ENCODE measurements at places on chromosomes 3 and 15.

DNA sequence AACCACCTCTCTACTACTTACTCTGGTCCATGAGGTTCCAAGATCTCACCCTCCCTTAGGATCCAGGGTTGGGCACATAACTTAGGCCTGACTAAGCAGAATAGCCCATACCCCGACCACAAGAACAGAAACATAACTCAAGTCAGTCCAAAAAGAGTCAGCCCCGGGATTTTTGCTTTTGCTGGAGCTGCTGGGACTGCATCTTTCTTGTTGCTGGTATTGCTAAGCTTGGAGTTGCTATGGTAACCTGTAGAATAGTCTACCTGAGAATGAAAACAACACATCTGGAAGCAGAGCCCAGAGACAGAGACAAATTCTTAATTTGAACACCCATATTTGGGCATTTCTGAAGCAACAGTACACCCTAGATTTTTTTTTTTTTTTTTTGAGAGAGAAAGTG, 6.5 kb downstream of the RUBCN start:
- DNase-seq: no peak

DNA sequence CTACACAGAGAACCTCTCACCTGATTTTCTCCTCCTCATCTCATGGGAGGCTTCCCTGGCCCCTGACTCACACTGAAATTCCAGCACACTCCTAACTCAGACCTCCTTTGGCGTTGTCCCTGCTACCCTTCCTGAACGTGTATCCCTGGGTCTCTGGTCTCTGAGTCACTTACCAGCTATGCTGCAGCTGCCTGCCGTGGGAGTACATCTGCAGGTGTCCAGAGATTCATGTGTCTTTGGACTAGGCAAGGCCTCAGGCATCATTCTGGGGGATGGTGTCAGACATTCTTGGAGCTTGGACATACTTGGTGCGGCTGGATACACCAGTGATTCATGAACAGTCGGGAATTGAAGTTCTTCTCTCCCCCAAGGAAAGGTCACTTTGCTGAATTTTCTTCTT, 148.8 kb upstream of the TRIM42 start:
- no peak for DNase-seq

DNA sequence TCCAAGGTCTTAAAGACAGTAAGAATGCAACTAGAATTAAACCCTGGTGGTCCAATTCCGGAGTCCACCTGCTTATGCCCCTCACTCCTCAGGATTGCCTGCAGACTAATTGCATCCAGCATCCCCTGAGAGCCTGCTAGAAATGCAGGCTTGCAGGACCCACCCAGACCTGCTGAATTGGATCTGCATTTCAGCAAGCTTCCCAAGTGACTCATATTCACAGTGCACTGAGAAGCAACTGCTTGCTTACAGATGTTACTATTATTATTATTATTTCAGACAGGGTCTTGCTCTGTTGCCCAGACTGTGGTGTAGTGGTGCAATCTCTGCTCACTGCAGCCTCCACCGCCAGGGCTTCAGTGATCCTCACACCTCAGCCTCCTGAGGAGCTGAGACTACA, 83.5 kb upstream of the VGLL4 start:
- no peak for DNase-seq

- no peak for DNase-seq
Measured at GRCh38 chr15:96362011-96362754, 31.7 kb downstream of the NR2F2 start.

GRCh38 chr15:100809151-100809550, 70.5 kb upstream of the ALDH1A3 start:
- no peak for DNase-seq

DNA sequence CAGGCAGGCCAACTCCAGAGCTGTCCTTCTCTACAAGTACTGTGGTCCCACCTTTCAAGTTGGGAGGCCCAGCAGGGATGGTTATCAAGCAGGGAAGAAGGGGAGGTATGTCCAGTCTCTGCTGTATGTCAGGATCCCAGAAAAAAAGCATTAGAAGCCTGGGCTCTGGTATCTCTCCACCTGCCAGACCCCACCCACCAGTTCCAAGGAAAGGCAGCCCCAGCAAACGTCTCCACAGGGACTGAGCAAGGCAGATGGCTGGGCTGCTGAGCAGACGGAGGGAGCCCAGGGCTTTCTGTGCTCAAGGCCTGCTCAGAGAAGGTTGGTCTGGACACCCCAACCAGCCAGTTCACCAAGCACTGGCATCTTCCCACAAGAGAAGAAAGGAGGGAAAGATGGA, 287.8 kb downstream of the XXYLT1 start:
- no peak for DNase-seq

- DNase-seq: no peak
Measured at GRCh38 chr15:45184562-45185041, 3.2 kb downstream of the SHF start.

DNA sequence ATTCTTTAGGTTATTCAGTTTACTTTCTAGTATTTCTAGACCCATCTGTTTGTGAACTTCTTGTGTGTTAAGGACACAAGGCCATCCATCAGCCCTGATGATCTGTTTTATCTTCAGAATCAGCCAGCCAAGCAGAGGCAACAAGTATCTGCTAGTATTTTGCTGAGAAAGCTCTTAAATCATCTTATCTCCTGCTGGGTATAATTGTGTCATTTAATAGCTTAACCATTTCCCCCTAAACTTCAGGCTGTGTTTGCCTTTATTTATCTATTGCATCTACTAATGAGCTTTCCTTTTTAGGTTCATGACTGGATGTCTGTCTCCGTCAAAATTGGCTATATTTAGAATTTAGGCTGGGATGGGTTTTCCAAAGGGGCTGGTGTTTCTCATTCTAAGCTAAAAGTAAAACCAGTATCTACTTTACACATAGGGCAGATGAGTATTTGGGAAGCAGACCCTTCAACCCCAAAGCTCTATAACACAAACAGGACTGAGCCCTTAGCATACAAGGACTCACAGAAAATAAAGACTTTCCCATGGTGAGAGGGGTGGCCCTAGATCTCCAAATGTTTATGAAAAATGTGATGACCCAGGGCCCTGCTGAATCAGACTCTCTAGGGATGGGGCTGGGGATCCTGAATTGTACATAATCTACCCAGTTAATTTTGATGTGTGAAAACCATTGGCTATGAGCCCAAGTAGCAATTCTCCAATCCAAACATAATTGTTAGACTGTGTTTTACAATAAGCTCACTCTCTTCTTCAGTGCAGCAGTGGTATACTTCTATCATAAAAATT, 65.3 kb upstream of the PSMD6 start:
- no peak for DNase-seq

Measured in CD4-positive, alpha-beta T cell treated with Interleukin-17A for 4 hours (primary cell).